ENCODE measurements at places on chromosomes 7 and 10.
A peak's percentile ranks its signal among the peaks of the same experiment; 100 is the strongest.

GRCh38 chr7:24059775-24060174, 224.2 kb upstream of the NPY start:
- no peak for DNase-seq

DNA sequence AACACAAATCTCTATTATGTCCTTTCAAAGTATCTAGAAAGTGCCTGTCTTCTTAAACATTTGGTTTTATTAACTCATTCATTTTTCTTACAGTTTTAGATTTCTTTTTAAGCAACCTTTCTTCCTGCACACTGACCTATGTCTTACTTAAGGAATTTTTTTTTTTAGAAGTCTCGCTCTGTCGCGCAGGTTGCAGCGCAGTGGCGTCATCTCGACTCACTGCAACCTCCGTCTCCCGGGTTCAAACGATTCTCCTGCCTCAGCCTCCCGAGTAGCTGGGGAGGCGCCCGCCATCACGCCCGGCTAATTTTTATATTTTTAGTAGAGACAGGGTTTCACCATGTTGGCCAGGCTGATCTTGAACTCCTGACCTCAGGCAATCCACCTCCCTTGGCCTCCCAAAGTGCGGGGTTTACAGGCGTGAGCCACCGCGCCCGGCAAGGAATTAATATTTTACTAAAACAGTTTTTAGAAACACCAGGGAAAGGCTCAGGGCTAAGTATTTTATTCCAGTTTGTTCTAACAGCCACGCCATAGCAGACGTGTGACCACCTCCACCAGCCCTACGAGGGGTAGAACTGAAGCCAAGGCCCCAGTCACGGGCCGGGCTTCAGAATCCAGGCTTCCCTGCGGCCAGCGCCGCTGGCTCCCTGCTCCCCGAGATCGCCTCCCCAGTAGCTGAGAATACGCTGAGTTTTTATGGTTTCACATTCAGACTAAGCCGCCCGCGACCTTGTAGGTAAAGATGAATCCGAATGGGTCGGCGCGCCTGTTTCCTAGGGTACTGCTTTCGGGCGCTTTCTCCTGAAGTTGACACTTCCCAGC, 941 bp upstream of the LUC7L2 start:
- DNase-seq = no peak

- no peak for DNase-seq
These were observed 596 bp upstream of the GDF2 start for GRCh38 chr10:47321521-47322195.

DNA sequence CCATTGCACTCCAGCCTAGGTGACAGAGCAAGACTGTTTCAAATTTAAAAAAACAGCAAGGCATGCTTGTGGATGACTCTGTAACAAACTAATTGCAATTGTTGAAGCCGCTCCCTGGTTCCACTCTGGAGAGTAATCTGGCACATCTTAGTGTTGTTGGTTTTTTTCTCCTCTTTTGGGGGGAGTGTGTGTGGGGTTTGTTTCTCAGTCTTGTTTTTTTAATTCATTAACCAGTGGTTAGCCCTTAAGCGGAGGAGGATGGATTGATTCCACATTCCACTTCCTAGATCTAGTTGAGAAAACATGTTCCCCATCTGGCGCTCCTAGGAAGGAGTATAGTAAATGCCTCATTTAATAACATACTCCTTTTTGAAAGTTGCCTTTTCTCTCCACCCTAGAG, 8.6 kb upstream of the ZNF713 start:
- no peak for DNase-seq

- DNase-seq = peak; percentile 14
These were observed 11.9 kb downstream of the FLNC start for GRCh38 chr7:128841921-128842673.

DNA sequence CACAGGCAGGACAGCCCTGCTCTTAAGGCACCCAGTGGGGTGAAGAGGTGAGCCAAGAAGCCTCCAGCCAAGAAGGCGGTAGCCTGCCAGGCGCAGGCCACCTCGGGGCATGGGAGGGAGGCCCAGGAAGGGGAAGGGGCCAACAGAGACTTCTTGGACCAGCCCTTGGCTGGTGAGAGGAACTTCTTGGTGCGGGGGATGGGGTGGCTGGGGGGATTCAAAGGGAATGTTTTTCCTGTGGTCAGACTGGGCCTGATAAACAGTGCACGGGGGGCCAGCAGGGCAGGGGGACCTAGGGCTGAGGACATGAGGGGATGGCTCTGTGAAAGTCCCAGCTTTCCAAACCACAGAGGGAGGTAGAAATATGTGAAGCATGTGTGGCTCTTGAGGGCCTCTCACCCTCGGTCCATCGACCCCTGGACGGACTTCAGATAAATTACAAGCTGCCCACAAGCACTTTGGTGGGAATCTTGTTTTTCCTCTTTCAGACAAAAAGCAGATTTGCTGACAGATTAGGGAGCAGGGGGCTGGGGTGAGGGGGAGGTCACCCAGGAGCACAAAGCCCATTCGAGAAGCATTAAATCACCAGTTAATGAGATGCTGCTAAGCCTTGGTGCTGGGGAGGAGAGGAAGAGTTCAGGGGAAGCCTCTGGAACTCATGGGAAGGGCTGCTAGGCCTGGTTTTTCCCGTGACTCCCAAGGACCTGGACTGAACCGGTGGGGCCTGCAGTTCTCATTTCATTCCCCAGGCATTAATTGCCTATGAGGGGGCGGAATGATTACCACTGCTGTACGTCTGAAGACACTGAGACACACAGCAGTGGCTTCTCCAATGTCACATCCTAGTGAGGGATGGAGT, 11.3 kb downstream of the CRYGN start:
- no peak for DNase-seq

GRCh38 chr10:79094412-79095175, 25.8 kb downstream of the ZMIZ1 start:
- DNase-seq = no peak

- DNase-seq = no peak
These were observed 754.7 kb downstream of the GRID1 start for GRCh38 chr10:85611746-85612377.

DNA sequence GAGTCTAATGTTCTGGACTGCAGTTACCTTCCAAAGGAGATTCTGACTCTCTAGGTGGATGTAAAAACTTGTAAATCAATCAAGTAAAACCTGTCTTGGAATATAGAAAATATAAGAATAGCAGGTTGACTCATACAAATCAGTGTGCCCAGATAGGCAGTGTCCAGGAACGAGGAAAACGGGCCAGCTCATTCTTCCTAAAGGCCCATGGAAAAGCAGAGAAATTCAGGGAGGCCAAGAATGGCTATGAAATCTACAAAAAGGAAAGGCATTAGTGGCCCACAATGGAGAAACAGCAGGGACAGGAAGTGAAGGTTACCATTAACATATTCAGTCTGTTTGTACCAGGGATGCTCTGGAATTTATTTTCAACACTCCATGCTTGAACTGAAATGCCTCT, 14.9 kb downstream of the GLI3 start:
- no peak for DNase-seq

DNA sequence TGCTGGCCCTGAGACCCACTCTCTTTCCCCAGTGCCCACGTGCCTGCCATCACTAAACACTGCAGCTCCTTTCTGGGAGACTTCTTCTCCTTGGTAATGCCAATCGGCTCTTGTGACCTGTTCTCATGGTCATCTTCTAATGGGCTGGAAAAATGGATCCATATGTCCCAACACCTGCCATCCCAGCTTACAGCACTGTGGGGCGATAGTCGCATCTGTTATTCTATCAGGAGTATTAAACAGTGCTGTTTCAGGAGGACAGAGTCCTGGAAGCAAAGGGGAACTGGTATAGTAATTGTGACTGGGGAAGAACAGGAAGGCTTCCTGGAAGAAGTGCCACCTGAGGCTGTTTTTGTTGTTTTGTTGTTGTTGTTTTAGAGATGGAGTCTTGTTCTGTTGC, 411.2 kb downstream of the GLRX3 start:
- no peak for DNase-seq
